Activated T-helper 1 cell treated with anti-CD3 and anti-CD28 coated beads, Interleukin-12 subunit alpha, Interleukin-12 subunit beta, Interleukin-2, Interleukin-4 antibody, amounts not matched to agents 30 ng/mL and 10 ng/mL and 1 ng/mL, durations not matched to agents 14 hours and 24 hours and 36 hours (primary cell): ENCODE measurements at places on chromosomes 5 and 9.

GRCh38 chr5:518721-519120 lies 5.5 kb downstream of the SLC9A3 start:
- DNase-seq: no peak

- DNase-seq: no peak
Measured at GRCh38 chr5:125199968-125200865, 453.8 kb upstream of the ZNF608 start.

- no peak for DNase-seq
Measured at GRCh38 chr5:80348171-80348570, 28.4 kb downstream of the SPZ1 start.

DNA sequence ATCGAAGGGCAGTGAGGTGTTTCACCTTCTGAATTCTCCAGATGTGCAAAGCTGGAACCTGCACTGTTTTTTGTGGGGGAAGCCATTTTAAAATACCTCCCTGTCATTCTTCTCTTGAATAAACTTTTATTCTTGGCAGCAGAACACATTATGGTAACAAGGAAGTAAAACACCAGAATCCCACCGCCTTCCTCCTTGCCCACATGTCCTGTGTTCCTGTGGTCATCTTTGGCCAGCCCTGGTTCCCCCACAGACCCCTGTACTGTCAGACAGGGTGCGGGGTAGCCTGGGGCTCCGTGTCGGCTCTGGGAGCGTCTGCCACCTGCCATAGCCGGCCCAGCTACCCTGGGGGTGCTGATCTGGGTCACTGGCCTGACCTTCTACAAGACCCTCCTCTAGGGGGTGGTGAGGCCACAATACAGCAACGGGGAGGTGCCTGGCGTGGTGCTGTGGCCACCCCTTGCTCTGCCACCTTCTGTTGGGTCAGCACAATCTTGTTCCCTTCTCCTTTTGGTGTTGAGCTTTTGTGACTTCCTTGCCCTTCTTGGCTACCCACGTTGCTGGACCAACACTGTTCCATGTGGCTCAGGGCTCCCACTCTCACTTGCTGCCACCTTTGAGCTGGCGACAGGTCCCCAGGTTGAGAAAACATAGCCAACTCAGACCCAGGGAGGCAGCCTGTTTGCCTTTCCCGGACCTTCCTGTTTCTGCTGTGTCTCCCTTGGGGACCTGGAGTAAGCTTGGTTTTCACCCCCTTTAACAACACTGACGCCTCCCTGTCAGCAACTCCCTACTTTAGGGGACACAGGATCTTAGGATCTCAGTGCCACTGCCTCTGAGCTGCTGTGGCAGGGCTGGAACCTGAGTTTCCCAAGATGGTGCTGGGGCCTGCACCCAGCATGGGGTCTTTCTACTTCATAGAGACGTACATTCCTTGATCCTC lies 4.8 kb downstream of the WNK2 start:
- DNase-seq: no peak

DNA sequence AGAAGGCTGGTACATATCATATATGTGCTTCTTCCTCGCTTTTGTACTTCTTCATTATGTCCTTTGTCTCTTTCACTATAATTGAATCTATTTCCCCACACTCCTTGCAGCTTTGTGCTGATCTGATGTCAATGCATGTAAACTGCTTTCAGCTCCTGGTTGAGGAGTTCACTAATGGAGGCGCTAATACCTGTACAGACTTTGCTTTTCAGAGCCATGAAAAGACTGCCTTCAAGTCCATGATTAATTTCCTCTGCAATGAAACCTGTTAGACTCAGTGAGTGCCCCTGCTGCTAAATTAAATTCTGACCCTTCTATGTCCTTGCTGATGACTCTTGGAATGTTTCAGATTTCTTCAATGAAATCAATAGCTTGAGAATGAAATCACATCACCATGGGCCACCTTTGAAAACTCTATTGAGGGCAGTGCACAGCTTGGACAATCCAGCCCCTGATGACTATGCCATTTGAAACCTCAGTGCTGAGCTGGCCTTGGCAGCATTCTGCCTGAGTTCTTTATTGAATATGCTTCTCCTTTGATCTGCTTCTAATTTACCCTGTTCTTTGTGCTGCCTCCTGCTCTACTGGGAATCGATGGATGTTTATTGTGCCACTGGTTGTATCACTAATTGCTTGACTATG lies 358.2 kb upstream of the DMAC1 start:
- no peak for DNase-seq

DNA sequence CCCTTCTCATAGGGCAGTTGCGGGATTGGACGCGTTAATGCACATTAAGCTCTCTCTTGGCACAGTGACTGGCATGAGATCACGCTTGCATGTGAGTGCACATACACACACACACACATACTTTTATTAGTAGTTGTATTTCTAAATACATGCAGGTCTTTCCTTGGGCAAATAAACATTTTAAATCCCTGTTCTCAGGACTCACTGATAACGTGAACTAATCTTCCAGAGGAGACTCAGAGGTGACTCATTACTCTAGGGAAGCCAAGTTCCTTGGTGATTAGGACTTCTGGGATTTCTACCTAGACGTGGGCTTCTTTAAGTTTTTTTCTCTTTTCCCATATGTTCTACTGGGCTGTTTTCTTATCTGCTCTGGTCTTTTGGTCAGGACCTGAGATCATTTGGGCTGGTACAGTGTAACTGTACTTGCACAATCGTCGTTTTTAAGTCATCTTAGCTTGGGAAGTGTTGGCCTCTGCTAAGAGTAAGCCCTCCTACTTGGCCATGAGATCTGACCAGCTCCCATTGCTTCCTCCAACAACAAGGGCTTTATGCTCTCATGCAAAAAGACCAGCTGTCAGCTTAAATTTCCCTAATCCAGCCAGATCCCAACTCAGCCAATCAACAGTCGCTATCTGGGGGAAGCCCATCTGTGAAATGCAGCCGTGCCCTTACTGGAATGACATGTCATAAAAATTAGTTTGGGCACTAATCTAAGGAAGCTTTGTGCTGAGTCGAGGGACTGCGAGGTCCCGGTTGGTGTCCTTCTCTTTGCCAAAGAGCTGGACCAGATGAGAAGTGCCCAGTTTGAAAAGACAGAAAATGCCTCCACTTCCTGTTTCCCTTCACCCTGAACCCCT lies 176.4 kb upstream of the ANKRD55 start:
- no peak for DNase-seq

DNA sequence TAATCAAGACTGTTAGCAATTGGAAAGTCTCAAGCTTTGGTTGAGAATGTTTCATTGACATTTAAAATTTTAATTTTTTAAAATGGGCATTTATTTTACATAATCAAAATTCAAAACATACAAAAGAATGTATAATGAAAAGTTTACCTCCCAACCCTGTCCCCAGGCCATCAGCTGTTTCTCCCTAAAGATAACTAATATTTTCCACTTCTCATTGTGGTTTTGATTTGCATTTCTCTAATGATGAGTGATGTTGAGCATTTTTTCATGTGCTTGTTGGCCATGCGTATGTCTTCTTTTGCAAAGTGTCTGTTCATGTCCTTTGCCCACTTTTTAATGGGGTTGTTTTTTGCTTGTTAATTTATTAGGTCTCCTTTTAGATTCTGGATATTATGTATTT lies 11.4 kb upstream of the MACIR start:
- DNase-seq: no peak

DNA sequence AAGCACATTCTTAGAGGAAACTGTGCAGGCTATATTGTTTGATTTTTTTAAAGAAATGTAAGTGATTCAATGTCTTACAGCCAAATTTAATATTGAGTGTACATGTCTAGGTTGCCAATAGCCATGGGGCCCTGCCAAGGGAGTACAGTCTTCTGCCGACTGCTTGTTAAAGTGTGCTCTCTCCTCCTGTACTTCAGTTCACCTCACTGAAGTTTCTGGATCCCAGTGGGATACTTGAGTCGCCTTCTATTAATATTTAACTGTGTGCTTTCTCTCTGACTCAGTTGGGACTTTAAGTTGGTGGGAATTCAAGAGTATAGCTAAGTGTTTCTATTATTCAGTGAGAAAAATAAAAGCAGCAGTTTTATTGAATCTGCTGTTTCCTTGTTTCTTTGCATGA lies 44.5 kb upstream of the C5orf47 start:
- no peak for DNase-seq

GRCh38 chr9:135719472-135719871 lies 17.5 kb downstream of the KCNT1 start:
- DNase-seq: no peak

DNA sequence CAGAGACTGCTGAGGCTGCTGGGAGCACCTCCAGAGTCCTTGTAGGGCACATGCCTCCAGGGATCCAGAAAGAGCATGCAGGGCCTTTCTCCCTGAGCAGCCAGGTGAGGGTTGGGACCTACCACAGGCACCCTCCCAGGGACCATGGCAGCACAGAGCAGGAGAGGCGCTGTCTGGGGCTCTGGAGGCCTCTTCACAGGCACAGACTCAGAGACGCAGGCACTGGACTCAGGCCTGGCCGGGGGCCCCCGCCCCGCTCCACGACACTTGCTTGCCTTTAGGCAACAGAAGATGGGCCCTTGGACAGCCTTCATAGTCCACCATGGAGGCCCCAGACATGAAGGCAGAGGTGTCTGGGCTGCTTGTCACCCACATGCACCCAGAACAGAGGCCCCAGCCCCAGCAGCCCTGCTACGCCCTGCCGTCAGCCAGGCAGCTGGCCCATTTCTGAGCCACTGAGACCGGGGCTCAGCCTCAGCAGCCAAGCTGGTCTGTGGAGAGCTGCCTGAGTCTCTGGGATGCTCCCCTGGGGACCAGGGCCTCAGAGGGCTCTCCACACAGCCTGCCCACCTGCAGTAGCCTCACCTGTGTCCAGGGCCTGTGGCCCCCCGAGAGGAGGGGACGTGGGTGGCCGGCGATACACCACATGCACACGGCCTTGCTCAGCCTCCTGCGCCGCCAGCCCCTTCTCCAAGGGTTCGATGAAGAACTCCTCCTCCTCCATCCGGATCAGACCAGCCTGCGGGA lies 72.8 kb downstream of the ADAMTS2 start:
- no peak for DNase-seq

GRCh38 chr5:29040404-29040803 lies 2002.0 kb upstream of the CDH9 start:
- no peak for DNase-seq

- peak; percentile 98 for DNase-seq
Measured at GRCh38 chr5:154754460-154755360, 467 bp upstream of the LARP1 start.

GRCh38 chr9:70413464-70413798 lies 1.0 kb downstream of the KLF9 start:
- DNase-seq: no peak

- no peak for DNase-seq
Measured at GRCh38 chr9:125258832-125259534, 2.6 kb upstream of the GAPVD1 start.

DNA sequence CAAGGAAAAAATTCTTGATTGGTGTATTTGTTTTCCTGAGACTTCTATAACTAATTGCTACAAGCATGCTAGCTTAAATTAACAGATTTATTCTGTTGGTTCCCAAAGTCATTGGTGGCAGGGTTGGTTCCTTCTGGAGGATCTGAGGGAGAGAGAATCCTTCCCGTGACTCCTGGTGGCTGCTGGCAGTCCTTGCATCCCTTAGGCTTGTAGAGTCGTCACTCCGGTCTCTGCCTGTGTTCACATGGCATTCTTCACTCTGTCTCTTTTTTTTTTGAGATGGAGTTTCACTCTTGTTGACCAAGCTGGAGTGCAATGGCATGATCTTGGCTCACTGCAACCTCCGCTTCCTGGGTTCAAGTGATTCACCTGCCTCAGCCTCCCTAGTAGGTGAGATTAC lies 5.3 kb downstream of the CDK9 start:
- no peak for DNase-seq

DNA sequence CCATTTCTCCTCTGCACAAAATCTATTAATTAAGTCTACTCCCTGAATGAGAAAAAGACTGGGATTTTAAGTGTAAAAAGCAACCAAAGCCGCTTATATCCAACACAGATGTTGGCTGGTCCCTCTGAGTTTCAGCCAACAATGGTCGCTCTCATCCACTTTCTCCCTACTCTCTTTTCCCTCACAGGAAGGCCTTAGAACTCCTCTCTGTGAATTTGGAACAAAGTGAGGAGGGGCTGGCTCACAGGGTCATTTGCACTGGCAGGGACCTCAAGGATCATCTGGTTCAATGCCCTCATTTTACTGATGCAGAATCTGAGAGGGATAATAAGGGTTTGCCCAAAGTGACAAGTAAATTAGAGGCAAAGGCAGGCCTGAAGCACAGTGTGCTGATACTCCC lies 64.0 kb downstream of the DPYSL3 start:
- no peak for DNase-seq

GRCh38 chr9:80493258-80493657 lies 921.5 kb downstream of the TLE4 start:
- DNase-seq: no peak

- DNase-seq: no peak
Measured at GRCh38 chr5:62649476-62650113, 71.0 kb downstream of the LRRC70 start.

DNA sequence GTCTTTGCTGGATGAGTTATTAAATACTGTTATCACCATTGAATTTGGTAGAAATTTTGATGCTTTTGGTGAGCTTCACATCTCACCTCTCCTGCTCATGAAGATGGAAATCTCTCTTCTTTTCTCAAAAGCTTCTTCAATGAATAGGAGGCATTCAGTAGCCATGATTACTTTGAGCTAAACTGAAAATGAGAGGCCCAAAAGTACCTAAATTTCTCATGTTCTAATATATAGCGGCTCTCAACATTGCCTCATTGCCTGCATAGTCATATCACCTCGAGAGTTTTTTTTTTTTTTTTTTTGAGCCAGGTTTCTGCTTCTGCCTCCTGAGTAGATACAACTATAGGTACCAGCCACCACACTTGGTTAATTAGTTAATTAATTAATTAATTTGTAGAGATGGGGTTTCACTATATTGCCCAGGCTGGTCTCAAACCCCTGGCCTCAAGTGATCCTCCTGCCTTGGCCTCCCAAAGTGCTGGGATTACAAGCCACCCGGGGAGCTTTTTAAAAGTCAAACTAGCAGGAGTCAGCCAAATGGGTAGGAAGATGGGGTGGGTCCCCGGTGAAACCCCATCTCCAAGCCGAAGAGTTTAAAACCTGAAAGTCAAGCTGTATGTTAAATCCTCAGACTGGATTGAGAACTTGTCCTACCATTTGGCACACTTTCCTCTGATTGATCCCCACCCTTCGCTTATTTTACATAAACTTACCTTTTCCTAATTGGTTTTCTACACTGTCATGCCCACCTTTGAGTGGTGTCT lies 169.0 kb downstream of the DOCK2 start:
- DNase-seq: no peak

GRCh38 chr5:159083548-159084452 lies 15.9 kb downstream of the EBF1 start:
- no peak for DNase-seq

DNA sequence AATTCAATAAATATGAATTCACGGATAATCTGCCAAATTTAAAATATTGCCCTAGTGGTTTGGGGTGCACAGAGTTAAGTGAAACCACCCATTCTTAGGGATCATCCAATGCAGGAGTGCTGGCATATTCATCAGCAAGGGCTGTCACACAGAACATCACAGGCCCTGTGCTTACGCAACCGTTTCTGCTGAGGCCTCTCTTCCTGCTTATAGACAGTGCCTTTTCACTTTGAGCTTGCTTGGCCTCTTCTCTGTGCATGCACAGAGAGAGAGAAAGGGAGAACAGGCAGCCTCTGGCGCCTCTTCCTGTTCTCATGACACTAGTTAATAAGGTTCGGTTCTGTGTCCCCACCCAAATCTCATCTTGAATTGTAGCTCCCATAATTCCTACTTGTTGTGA lies 366.3 kb downstream of the ICE1 start:
- DNase-seq: no peak
